ENCODE measurements at places on chromosomes 16 and 17.

DNA sequence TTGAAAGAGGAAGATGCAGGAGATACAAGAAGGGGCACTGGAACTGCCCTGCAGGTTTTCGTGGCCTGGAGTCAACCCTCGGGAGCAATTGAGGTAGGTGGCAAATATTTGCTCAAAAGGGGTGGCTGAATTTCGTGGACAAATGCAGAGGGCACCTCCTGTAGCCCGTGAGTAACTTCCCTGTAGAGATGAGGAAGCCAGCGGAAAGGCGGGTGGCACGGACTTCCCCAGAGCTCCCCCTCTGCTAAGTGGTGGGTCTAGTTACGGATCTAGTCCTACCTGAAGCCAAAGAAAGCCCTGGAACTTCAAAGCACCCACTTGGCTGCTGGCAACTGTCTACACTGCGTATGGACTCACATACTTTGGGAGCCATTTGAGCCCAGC, 1.0 kb upstream of the ATP2C2 start:
- DNase-seq, result no peak

DNA sequence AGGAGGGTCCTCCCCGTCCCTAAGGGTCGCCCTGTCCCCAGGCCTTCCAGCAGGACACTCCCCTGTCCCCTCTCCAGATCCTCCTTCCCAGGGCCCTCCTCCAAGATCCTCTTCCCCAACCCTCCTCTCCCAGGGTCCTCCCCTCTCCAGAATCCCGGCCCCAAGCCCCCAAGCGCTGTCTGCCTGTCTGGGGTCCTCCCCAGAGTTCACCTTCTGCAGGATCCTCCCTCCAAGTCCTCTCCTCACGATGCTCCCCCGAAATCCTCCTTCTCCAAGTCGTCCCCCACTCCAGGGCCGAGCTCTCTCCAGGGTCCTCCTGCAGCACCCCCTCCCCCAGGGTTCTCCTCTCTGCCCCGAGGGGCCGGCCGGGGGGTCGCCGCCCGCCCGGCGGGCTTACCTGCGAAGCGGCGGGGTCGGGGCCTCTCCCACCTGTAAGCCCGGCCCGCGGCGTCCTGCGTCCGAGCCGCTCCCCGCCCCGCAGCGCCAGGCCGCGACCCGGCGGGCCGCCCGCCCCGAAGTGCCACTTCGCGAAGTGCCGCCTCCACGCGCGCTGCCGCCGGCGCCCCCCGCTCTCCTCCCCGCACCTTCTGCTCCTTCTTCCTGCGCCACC, 678 bp upstream of the BAIAP2 start:
- no peak for DNase-seq

DNA sequence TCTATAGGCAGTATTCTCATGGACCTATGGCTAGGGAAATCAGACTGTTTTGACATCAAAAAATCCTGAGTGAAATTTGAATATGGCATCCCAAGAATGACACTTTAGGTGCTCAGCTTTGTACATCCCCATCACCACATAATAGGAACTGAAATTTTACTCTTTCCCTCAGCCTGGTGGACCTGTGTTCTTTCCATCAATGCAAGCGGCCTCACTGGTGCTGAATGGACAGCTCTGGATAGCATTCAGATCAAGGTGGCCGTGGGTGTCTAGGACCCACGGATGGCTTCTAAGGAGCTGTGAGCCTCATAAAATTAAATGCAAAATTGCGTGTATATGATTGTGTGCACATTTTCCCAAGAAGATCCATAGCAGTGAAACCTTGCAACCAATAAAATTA, 152.6 kb downstream of the MAP2K6 start:
- DNase-seq, result no peak

DNA sequence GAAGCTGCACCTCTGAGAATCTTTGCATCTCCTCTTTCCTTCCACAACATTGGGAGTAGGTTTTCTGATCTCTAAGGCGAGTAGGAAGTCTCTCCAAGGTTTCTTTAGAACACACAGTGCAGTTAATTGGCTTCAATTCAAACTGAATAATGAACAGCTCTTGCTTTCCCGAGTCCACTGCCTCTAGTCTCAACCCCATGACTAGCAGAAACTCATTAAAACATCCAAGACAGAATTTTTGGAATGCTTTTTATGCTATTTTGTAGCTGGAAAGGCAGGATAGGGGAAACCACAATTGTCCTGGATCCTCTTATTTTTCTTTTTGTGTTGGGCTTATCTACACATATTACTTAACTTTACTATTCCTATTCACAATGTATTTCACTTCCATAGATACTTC, 206.6 kb downstream of the CDH8 start:
- no peak for DNase-seq

DNA sequence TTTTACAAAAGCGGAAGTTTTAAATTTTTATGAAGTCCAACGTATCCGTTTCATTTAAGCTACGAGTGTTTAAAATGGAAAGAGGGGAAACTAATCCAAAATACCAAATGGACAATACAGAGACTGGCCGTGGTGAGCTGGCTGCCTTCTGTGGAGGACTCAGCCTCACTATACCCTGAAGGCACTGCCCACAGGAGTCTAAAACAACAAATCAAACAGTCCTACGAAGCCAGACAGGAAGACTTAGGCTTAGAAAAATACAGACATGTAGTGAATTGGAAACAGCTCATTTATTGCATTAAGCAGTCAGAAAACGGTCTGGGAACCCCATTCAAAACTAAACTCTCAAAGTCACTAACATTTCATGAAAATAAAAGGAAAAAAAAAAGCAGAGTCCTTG, 75.1 kb downstream of the CYTH1 start:
- no peak for DNase-seq

DNA sequence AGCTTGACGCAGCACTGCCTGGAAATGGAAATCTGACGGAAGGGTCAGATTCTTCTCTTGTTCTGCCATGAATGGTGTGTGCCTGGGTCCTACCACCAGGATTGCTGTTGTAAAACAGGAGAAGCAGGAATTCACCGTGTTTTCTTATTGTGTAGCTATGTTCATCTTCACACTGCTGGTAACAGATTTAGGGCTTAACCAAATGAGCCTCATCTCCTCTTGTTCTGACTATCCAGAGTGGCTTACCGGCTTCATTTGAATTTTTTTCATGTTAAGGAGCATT, 97.3 kb upstream of the CHMP6 start:
- DNase-seq, result no peak

GRCh38 chr16:26531290-26531730, 535.4 kb upstream of the C16orf82 start:
- no peak for DNase-seq

GRCh38 chr17:66790501-66791061, 44.3 kb upstream of the CACNG5 start:
- DNase-seq, result no peak

GRCh38 chr16:89154390-89155183, 17.0 kb upstream of the CDH15 start:
- DNase-seq, result no peak

DNA sequence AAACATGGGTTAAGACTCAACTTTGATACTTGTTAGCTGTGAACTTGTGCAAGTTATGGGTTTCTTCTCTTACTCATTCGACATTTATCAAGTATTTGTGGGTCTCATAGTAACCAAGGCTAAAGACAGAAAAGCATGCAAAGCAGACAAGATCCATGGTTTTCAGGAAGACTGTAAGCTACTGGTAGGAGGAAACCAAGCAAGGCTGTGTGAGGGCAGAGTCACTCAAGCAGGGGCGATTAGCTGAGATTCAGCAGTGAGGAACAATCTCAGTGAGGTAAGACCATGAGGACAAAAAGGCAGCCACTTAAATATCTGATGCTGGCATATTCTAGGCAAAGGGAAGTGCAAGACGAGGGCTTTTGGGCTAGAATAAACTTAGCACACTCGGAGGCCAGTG, 29.5 kb downstream of the MBTD1 start:
- no peak for DNase-seq

GRCh38 chr17:2399572-2400473, 1.0 kb downstream of the MNT start:
- DNase-seq, result peak; percentile 99

DNA sequence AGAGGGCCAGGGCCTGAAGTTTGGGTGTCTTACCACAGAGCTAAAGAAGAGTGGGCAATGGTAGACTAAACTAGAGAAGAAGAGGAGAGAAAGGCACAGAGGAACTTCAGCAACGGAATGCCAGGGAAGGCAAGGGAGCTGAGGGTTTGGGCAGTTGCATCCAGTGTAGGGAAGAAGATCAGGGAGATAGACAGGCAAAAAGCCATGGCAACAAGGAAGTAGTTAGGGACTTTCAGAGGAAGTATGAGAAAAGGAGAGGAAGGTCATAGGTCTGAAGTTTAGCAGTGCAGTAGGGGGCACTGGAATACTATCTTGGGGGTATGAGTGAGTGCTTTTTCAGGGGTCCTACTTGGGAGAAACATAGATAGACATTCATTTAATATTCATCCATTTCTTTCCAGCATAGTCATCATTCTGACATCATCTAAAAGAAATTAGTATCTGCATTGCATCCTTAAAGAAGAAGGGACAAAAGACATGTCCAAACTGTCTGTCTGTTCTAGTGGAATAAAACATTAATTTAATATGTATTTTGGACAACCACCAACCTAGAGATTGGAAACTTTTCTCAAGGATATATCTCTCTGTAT, 2.2 kb upstream of the NF1 start:
- DNase-seq, result no peak

DNA sequence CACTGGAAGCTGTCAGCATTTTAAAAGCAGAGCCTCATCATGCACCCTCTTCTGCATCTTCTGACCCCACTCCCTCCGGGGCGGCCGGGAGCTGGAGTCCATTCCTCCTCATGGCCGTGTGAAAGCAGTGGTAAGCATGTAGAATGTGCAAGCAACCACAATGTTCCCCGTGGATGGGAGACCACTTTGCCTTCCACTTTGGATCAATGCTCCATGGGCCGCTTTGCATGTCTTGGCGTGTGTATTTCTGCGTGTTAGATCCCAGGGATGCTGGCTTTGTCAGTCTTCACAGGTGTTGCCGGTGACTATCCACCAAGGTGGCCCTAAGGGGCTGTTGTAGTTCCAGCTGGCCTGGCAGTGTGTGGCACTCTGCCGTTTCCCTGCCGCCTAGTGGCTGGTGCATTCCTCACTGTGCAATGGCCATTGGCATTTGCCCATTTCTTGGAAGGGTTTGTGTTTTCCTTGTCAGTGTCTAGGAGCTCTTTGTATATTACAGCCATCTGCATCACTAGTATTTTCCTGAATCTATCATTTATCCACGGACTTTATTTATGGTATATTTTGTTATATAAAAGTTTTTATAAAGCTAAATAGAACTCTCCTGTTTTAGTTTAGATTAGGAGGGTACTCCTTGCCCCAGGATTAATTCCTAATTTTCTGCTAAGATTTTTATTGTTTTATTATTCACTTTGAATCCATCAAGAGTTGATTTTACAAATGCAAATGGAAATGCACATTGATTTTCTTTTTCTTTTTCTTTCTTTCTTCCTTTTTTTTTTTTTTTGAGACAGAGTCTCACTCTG, 5.8 kb upstream of the ALDH3A1 start:
- no peak for DNase-seq

- DNase-seq, result no peak
Measured at GRCh38 chr17:14919631-14920213, 345.4 kb downstream of the PMP22 start.
